ENCODE measurements at places on chromosomes 1 and 21.

- no peak for DNase-seq
Measured at GRCh38 chr1:205582471-205583291, 49.1 kb downstream of the ELK4 start.

DNA sequence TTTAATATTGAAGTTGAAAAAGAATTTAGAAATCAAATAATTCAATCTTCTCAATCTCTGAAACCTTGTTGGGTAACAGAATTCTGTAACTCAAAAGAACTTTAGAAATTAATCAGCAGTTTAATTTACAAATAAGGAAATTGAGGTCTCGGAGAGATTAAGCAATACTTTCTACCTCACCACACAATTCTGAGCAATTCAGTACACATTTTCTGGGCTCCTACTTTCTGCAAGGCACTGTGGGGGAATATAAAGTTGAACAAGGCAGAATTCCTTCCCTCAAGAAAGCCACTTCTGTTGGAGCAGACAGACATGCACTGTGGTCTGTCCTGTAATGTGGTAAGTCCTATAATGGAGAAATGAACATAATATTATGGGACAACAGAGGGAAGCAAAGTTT lies 47.7 kb downstream of the MEF2D start:
- DNase-seq = no peak

GRCh38 chr1:155261493-155261851 lies 688 bp downstream of the SCAMP3 start:
- DNase-seq = no peak

GRCh38 chr1:227939791-227940771 lies 7.7 kb downstream of the WNT9A start:
- no peak for DNase-seq

DNA sequence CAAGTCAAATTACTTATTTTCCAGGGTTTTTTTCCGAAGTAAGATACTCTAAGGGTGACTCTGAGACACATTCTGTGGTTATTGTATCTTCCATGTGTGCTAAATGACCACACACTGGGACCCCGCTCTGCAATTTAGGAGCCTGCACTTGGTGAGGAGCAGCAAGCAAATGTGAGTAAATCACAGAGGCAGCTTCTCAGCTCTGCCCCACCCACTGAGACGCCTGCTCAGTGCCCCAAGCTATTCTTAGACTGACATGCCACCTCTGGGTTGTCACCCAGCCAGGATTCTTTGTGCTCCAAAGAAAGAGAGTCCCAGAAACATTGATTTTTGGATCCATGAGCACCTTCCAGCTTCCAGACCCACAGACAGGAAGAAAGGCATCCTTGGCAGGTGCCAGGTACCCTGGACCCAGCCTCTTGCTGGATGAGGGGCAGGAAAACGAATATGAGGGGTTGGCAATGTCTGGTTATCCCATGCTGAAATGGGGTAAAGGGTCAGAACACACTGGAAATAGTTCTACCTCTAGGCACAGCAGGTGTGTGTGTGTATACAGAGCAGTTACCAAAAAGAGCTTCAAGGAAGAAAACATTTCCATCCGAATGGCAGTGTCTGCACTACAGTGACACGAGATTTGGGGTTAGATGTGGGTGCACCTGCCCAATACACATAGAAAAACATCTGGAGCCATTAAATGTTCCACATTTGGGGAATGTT lies 41.2 kb downstream of the TNR start:
- no peak for DNase-seq

- no peak for DNase-seq
Measured at GRCh38 chr1:41483001-41483850, 1.3 kb downstream of the EDN2 start.

GRCh38 chr1:164561472-164561871 lies 2.5 kb downstream of the PBX1 start:
- DNase-seq = no peak

GRCh38 chr21:45381036-45381787 lies 23.8 kb upstream of the COL18A1 start:
- DNase-seq = no peak

DNA sequence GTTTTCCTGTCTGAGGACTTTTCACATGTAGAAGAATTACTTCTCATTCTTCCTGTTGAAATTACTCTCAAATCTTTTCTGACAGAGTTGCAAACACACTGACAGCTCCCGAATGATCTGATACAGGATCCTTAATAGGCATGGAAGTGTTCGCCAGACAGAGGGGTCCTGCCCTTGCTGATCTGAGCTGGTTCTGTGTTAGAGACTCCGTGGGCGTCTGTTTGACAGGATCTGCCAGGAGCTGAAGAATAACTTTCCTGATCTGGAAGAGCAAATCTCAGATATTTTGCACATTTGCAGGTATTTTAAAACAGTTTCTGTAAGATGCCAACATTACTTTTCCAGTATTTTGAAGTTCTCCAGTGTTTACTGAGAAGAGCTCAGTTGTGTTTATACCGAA lies 202.3 kb downstream of the DYRK1A start:
- DNase-seq = no peak

GRCh38 chr1:159939678-159940002 lies 5.8 kb downstream of the IGSF9 start:
- DNase-seq = no peak

DNA sequence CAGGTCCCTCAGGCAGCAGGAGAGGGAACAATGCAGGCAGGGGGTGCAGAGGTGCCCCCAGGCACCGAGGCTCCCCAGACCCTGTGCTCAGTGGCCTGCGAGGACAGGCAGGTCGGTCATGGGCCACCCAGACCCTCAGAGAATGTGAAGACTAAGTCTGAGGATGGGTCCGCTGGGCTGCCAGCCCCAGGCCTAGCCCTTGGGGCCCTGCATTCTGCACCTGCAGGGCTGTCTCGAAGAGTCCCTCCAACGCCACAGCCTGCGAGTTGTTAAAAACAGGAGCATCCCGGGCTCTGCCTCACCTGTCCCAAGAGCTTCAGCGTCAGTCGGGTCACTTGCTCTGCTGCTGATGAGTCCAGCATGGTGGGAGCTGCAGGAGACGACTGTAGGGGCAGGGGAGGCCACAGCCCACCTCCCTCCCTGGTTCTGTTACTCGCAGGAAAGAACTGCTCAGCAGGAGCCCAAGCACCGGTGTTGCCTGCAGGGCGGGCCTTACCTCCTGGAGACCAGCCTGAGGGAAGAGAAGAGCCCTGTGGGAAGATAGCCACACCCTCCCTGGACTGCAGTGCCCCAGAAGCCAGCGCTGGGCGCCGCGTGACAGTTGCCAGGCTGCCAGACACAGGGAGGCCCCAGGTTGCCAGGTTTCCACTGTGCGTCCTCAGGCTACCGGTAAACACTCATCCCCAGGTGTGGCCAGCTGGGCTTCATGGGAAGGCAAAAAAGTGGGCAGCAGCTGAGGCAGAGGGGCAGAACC lies 5.8 kb downstream of the C21orf58 start:
- no peak for DNase-seq

- no peak for DNase-seq
Measured at GRCh38 chr1:180912801-180913565, at the start of gene KIAA1614. TSS of gene KIAA1614 (plus strand) at chr1:180912897. CDS start at chr1:180913244, 347 bp downstream.

GRCh38 chr1:154514066-154514553 lies 11.9 kb upstream of the SHE start:
- DNase-seq = no peak

GRCh38 chr1:33576821-33577599 lies 104.6 kb downstream of the ZSCAN20 start:
- DNase-seq = no peak

DNA sequence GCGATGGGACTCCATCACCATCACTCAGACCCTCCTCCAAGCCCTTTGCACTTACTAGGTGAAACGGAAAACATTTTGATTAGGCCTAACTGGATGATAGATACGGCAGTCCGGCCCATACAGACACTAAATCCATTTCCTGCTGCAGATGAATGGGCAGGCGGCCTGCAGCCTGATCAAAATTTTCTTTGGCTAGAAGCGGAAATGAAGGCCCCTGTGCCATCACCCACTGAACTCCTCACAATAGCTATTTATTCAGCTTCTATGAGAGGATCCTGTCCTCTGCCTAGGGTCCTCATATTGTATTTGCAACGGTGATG lies 200.5 kb downstream of the OMA1 start:
- no peak for DNase-seq

GRCh38 chr1:27760426-27760825 lies 12.6 kb upstream of the STX12 start:
- no peak for DNase-seq

- no peak for DNase-seq
Measured at GRCh38 chr21:33300701-33301631, 23.8 kb upstream of the IFNAR1 start.

DNA sequence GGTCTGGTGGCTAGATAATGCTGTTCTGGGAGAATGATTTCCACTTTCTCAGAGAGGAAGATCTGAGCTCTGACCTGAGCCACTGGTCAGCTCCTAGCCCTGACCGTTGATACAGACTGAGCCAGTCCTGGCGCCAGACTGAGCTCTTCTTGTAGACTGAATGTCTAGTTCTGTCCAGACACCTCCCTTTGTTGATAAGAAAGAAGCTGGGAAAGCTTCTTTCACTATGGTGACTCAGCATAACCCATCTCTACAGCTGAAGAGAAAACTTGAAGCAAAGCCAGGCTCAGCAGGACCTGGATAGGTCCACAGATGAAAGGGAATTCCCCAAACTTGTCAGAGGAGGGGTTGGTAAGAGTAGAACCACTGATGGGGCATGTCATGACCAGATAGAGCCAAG lies 9.9 kb upstream of the TRABD2B start:
- DNase-seq = no peak

- no peak for DNase-seq
Measured at GRCh38 chr21:27306791-27307775, 340.2 kb upstream of the ADAMTS5 start.

DNA sequence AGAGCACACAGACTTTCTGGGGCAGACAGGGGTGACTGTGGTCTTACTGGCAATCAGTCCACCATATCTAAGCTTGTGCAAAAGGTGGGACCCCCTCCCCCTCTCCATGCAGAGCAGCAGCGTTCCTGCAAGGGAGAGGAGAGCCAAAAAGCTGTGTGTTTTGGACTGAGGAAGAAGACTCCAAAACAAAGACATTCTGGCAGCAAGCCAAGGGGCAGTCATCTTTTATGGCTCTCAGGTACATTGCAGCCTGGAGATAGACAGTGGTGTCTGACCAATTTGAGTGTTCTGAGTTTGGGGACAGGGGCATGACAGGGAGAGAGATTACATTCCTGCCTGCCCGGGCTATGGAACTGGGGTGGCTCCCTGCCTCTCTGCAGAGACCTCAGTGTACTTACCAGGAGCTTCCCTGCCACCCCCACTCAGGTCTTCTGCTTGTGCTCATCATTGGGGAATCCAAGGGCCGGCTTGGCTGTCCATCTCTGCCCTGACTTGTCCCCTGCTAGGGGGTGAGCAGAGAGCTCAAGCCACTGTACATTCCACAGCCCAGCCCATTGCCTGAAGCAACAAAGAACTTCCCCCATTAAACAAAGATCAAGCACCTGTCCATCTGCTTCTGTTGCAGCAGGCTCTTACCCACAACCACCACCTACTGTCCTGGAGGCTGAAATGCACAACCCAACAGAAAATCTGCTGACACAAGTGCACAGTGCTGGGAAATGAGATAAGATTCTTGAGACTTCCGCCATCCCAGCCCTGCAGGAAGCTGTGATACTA lies 131.1 kb downstream of the EVI5 start:
- no peak for DNase-seq

- DNase-seq = no peak
Measured at GRCh38 chr1:214524824-214525223, 26.6 kb downstream of the PTPN14 start.

- no peak for DNase-seq
Measured at GRCh38 chr1:75630004-75630594, 19.2 kb upstream of the SLC44A5 start.

- DNase-seq = no peak
Measured at GRCh38 chr1:80066060-80066459, 1059.5 kb upstream of the ADGRL4 start.

DNA sequence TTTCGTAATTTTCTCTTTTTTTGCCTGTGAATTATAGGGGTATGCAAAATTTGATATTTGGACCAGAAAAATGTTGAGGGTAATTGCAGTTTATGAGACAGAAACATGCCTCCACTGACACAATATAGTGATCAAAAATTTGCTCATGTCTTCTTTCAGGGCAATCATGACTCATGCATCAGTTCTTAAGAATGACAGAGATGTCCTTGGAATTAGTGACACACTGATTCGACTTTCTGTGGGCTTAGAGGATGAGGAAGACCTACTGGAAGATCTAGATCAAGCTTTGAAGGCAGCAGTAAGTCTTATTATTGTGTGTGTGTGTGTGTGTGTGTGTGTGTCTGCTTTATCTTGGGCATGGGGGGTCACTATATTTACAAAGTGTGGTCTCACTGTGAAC lies 27.5 kb downstream of the CTH start:
- DNase-seq = no peak

Measured in brain pericyte (primary cell).